ENCODE measurements at places on chromosomes 11 and 22.

DNA sequence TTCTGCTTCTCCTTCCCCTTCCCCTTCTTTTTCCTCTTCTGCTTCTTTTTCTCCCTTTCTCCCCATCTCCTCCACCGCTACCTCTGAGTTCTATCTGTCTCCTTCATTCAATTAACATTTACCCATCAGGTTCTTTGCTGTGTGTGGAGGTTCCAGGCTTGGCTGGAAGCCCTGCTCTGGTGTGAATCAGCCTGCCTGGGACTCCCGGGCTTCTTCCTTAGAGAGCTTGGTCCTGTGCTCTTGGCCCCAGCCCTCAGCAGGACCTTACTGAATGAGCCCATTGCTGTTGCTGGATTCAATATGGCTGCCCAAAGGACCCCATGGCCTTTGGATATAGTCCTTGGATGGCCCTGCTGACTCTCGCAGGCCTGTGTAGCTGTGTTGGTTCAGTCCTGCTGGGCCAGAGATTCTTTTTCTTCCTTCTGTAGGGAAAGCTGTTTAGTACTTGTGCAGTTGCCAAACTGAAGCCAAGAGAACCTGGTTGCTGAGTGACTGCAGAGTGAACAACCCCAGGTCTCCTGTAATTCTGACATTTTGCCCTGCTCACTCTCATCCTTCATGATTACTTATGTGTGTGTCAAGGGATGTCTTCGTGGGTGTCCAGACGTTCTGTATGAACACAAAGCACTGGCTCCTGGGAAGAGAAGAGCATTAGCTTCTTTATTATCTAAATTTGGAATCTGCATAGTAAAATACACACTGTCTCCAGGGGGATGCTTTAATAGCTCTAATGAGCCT is 81.0 kb upstream of the ZBED5 start:
- DNase-seq, result no peak

DNA sequence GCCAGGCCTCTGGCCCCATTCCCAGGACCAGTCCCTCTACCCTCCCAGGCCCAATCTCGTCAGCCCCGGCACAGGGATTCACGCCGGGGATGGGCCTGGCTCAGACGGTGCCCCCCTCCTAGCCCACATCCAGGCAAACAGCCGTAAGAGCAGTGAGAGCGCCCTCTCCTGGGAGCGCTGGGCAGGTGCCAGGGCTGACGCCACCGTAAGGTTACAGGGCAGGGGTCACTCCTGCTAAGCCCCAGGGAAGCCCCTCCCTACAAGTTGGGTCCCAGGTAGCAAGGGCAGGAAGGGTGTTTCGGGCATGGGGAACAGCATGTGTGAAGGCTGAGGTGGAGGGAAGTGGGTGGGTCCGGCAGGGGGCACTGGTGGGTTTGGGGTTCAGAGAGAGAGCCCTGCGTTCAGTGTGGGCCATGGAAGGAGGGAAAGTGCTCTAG is 19.2 kb upstream of the PPARA start:
- DNase-seq, result no peak

DNA sequence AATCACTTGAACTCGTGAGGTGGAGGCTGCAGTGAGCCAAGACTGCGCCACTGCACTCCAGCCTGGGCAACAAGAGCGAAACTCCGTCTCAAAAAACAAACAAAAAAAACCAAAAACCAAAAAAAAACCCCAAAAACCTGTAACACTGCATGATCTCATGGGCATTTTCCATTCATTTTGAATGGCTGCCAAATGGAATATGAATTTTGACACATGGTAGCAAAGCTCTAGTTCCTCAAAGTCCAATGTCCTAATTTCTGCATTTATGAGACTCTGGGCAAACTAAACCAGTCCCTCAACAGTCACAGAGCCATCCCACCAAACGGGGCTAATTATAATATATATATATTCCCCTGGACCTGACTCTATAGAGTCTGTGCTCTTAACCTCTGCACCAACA is 61.8 kb downstream of the SGSM3 start:
- no peak for DNase-seq

DNA sequence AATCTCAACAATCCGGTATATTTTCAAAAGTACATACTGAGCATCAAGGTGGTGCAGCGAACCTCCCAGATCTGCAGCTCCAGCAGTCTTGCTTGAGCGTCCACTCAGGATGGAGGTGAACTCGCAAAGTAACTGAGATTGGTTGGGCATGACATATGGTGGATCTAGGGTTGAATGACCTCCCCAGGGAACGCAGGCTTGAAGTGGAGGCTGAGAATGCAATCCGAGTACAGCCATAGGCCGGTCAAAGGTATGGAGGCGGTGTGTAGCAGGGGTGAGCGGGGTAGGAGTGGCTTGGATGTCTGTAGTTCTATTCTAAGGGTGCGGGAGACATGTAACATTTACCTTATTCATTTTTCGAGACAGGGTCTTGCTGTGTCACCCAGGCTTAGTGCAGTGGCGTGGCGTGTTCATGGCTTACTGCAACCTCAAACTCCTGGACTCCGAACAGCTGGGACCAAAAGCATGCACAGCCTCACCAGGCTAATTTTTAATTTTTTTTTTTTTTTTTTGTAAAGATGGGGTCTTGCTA is 631 bp upstream of the C22orf39 start:
- DNase-seq, result no peak

- no peak for DNase-seq
Observed at GRCh38 chr22:30423301-30423958, 2.1 kb upstream of the MTFP1 start.

GRCh38 chr22:22216450-22216959 is 28.1 kb upstream of the VPREB1 start:
- DNase-seq, result no peak

- no peak for DNase-seq
Observed at GRCh38 chr11:16296273-16296672, 60.1 kb downstream of the SOX6 start.

GRCh38 chr11:120424185-120424969 is 87.2 kb upstream of the GRIK4 start:
- DNase-seq, result no peak

- no peak for DNase-seq
Observed at GRCh38 chr11:65224930-65225278, 36.9 kb upstream of the POLA2 start.

- DNase-seq, result no peak
Observed at GRCh38 chr22:26320447-26320846, 108.6 kb upstream of the ASPHD2 start.

- no peak for DNase-seq
Observed at GRCh38 chr22:20404881-20405280, 10.9 kb downstream of the ZNF74 start.

GRCh38 chr11:33420959-33421566 is 163.9 kb downstream of the HIPK3 start:
- DNase-seq, result no peak

GRCh38 chr11:27246925-27247324 is 116.1 kb downstream of the CCDC34 start:
- DNase-seq, result no peak
